NCI-H345 (cell line): ENCODE measurements at places on chromosomes 12 and 14.
A peak's percentile ranks its signal among the peaks of the same experiment; 100 is the strongest.

DNA sequence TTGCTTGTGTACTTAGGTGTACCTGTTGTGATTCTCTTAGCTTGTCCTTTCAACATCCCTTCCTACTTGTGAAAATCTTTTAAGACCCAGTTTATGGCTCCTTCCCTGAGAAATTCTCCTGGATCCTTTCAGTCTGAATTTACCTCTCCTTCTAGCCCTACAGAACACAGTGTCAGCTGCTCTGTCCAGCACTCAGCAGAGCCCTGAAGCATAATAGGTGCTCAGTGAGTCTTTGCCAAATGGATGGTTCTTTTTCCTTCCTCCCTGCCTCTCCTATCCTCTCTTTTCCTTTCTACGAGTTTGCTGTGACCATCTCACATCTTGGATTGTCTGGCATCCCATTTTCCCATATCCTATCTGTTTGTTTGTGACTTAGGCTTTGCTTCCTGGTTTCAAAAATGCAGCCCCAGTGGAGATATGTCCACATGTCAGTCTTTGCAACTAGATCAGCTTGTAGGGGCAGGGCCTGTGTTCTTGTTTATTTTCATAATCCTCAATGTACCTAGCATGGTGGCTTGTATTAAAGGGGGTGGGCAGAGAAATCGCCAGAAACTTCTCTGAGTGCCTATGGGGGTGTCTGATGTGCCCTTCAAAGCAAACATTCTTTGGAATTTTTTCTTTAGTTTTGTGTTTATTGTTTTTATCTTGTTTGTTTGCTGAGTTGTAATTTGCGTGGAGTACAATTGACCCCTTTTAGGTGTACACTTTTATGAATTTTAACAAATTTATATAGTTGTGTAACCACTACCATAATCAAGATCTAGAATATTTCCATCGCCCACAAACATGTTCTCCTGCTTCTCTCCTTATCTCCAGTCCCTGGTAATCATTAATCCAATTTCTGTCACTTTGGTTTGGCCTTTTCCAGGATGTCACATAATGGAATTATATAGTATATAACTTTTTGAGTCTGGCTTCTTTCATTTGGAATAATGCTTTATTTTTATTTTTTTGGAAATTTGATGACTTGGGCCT lies 62.8 kb downstream of the SMOC1 start:
- DNase-seq: no peak

GRCh38 chr12:113325916-113326315 lies 9.0 kb downstream of the SLC8B1 start:
- no peak for DNase-seq

DNA sequence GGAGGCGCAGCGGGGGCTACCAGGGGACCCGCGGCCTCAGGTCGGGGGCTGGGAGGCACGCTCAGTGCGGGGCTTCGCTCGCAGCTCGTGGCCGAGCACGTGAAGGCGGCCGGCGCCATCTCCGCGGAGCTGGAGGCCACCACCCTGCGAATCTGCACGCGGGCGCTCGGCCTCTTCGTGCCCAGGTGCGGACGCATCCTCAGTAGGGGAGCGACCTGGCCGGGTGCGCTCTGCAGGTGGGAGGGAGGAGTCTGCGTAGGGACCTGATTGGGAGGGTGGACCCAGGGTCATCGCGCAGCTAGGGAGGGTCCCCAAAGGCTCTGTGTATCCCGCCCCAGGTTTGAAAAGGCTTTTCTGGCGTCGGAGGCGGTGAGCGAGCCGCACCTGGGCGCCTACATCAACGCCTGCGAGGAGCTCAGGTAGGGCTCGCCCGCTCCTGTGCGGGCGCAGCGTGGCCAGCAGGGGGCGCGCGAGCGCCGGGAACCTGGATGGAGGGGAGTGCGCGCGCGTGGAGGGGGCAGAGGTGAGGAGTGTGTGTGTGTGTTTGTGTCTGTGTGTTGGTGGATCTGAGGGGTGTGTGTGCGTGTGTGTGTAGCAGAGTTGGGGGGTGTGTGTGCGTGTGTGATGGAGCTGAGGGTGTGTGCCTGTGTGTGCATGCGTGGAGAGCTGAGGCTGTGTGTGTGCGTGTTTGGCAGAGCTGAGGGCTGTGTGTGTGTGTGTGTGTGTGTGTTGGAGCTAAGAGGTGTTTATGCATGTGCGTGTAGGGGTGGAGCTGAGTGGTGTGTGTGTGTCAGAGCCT lies 10.3 kb downstream of the EXOC3L4 start:
- peak; percentile 81 for DNase-seq

GRCh38 chr14:23567186-23568020 lies at the start of gene AP1G2:
Gene AP1G2, minus strand, starts transcription at chr14:23567791. Its CDS starts 477 bp downstream, at chr14:23567314.
- DNase-seq: peak; percentile 91

- DNase-seq: no peak
Observed at GRCh38 chr14:70827752-70828151, 18.4 kb upstream of the MAP3K9 start.

DNA sequence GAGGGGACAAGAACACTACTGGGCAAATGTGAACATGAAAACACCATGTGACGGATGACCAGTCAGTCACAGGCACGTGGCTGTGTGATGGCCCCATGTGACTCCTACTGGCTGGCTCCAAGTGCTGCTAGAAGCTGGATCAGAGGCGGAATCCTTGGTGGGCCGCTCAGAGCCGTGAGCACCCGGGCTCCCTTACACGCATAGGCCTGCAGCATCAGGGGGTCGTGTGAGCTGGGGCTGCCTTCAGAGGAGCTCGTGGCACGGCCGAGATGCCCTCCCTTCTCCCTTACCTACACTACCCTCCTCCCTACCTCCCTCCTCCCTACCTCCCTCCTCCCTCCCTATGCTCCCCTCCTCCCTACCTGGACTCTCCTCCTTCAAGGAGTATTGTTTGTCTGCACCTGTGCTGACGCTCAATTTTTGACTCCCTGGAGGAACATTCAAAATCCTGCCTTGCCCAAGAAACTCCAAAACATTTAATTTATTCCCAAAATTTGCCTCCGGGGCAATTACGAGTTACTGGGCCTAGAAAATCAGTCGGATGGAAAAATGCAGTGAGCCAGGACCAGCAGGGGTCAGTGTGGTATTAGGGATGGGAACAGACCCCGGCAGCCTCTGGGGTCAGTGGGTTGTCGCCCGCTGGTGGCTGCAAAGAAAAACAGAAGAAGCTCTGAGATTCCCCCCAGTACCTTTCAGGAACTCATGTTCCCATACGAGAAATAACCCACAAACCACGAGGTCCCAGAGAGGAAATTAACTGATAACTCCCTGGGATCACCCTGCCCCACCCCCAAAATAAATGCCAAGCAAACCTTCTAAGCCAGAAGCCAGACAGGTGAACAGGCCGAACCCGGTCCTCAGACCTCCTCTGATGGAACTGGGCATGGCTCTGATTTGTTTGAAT lies 61.3 kb downstream of the C14orf132 start:
- DNase-seq: peak; percentile 72

GRCh38 chr12:46342562-46343033 lies 30.0 kb downstream of the SLC38A2 start:
- DNase-seq: no peak

DNA sequence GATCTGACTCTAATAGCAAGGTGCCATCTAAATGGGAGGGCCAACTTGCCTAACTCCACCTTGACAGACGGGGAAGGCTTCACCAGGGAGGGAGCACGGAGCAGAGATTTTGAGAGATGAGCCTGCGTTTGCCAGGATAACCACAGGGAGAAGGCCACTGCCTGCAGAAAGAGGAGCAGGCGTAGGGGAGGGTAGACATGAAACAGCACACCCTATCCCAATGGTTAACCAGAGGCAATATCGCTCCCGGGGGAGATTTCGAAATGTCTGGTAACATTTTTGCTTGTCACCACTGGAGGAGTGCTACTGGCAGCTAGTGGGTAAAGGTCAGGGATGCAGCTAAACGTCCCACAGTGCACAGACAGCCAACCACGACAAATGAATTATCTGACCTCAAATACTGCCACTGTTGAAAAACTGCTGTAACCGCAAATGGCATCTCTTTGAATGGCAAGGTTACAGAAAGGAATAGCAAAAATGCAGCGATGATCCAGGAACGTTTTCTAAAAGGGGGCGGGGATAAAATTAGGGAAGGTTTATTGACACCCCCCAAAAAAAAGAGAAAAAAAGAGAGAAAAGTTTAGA lies 126.0 kb upstream of the ATF7IP start:
- DNase-seq: no peak

DNA sequence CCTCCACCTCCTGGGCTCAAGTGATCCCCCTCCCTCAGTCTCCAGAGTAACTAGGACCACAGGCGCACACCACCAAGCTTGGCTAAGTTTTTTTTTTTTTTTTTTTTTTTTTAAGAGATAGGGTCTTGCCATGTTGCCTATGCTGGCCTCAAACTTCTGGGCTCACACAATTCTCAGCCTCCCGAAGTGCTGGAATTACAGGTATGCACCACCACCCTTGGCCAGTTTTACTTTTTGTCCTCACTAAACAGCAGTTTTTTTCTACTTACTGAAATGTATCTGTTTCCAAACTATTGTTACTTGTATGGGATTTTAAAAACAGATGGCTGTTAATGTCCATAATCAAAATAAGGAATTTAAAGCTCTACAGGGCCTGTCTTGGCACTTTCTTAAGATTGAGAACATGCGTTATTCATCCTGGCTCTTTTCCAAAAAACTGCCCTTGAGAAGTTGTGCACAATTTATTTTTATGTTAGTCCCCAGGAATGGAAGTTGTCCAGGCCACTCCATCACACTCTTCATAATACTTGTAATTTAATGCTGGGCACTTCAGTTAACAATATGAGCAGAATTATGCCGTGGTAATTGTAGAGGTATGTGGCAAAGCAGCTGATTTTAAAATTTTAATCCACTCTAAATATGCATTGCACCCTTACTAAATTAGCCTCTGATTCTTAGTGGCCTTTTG lies 51.9 kb upstream of the REP15 start:
- DNase-seq: no peak
